SIG-M5 (cell line): ENCODE measurements at places on chromosomes 6 and 20.

DNA sequence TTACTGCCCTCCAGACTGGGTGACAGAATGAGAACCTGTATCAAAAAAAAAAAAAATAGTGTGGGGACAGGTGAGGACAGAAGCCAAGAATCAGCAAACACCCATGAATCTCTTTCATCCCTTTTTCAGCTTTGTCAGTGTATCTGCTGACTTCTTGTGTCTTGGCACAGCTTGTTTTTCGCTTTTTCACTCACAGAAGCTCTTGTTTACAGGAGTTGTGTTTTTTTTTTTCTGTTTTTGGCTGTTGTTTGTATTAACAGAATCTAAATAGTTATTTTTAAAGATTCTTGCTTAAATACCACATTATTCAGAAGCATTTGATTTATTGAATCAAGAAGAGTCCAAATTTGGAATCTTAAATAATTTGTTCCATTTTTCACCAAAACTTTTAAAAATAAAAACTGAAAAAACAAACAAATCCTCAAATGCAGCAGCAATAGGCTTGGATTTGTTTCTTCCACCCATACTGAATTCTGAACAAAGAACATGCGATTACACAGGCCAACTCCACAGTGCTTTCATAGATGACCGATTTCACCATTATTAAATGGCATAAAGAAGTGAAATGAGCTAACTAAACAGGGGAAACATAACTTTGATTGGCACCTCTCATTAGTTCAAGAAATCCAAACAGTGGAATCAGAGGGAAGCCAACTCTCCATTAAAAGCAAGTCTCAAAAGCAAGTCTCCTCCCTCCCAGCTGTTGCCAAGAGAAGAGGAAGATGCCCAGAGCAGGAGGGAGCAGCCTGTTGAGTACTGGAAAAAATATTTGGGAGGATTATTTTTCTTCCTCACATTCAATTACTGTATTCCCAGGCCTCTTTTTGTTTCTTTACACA lies 27.2 kb upstream of the GPR63 start:
- DNase-seq: no peak

DNA sequence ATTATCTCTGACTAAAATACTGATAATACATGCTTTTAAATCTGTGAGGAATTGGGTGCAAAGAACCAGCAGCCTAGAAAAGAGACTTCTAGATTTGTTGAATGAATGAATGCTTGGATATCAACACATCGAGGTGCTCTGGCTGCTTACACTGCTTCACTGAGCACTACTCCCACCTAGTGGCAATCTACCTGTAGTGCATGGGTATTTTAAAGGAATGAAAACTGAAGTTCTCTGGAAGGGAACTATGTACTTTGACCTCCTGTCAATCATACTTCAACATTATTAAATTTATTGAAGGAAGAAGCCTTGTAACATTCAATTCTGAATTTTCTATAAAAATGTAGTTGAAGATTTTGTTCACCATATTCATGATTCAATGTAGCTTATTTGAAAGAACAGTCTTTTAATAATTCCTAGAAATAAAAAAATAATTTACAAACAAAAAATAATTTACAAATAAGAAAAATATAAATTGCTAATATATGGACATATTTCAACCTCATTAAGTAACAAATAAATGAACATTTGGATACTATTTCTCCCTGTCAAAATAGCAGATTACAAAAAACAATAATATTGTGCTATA lies 111.2 kb upstream of the MMS22L start:
- no peak for DNase-seq

DNA sequence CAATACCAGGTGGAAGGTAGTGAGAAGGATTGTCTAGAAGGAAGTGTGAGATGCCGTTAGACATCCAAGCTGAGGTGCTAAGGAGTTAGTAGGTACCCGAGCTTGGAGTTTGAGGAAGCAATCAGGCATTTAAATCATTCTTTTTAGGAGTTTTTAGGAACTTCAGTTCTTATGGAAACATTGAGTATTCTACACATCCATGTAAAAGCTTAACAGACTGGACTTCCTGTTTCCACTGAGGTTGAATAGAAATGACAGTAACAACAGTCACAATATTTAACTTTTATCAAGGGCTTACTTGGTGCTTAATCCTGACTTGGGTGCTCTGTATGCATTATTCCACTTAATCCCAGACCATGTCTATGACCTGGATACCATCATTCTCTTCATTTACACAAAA lies 136.4 kb downstream of the UST start:
- no peak for DNase-seq

DNA sequence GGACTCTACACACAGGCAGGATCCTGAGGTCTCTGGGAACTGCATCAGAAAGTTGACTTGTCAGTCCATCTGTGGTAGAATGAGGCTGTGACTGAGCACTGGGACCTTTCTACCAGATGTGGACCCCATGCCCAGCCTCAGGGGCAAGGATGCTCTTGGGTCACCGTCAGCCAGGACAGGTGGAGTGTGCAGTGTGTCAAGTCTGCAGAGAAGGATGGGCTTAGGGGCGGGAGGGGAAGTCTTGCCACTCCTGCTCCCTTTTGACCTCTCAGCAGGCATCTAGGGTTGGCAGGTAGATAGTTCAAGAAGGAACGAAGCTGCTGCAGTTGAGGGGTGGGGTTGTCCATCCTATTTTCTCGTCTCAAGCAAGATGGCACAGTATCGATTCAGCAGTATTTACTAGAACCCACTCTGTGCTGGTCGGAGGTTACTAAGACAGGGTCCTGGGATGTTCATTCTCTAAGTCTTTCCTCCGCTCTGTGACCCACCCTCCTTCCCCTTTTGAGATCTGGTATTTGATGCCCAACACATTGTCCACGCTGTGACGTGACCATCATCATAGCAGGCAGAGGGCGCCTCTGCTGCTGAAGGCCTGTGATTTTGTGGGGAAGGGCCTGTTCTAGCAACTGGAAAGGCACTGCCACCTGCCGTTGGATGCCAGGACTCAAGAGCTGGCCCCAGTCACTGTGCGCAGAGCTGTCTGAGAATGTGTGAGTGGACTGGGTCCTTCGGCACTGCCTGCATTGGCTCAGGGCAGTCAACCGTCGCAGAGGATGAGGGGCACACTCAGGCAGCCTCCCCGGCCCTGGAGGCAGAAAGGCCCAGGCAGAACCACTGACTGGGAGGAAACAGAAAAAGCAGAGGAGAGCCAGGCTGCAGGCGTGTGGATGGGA lies 23.2 kb downstream of the RBCK1 start:
- no peak for DNase-seq

DNA sequence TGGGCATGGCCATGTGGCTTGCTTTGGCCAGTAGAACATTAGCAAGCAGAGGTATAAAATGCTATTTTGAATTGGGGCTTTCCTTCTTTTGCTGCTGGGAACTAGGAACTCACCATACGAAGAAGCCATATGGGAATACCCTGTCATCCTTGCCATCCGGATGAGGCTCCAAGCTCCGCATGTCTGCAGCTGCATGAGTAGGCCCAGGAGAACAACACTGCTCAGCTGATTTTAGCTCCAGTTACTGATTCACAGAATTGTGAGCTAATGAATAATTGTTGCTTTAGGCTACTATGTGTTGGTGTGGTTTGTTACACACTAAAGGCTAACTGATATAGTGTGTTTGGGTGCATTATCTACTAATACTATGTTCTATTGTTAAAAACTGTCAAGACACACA lies 2.7 kb upstream of the PLCB4 start:
- no peak for DNase-seq

GRCh38 chr6:41675176-41675775 lies 37.0 kb downstream of the MDFI start:
- no peak for DNase-seq

- no peak for DNase-seq
Observed at GRCh38 chr20:19405958-19406357, 193.5 kb downstream of the SLC24A3 start.

- no peak for DNase-seq
Observed at GRCh38 chr6:1175877-1176276, 136.0 kb upstream of the FOXQ1 start.
